ENCODE measurements at places on chromosomes 12 and 14.

GRCh38 chr12:62438098-62438692 is 28.4 kb upstream of the MON2 start:
- DNase-seq, result peak; percentile 69

DNA sequence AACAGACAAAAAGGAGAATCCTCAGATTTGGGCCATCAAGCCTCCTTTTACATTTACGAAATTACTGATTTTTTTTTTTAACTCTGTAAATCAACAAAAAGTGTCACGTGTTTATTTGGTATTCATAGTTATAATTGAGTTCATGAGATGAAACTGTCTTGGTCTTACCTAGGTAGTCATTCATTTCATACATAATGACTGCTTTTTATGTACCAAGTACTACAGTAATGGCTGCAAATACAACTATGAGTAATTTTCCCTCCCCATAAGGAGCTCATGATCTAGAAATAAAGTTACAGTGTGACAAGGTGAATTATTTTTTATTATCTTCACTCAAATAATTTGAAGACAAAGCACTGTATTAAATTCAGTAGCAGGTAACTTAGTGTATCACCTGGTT is 6.4 kb upstream of the TBK1 start:
- DNase-seq, result no peak

DNA sequence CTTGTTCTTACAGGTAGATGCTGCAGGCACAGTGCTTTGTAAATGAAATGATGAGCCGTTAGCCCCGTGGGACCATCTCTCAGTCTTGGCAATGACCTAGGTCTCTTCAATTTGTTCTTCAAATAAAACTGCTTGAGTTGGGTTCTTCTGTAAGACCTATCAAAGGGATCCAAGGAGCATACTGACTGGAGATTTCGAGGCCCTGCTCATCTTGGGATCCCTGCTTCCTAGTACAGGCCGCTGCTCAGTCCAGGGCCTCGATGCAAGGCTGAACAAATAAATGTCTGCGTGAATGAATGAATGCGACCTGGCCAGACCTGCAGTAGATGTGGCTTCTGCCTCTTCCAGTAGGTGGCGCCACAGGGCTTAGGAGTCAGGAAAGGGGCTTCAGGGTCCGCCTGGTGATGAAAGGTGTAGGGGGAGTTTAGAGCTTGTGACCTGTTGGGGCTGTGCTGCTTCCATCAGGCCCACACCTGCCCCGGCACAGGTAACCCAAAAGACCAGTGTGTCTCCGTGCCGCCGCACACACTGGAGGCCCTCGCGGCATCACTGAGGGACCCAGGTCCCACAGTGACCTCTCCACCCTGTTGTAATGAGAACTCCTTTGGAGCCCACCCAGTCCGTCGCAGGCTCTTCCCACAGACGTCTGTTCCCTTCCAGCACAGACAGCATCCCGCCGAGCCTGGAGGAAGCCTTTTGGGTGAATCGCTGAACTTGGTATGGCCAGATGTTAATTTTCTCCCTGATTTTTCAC is 4.4 kb downstream of the CACNA1C start:
- DNase-seq, result peak; percentile 59

GRCh38 chr12:53751336-53752191 is at the start of gene CISTR:
TSS of gene CISTR (minus strand) at chr12:53751979.
- DNase-seq, result no peak

DNA sequence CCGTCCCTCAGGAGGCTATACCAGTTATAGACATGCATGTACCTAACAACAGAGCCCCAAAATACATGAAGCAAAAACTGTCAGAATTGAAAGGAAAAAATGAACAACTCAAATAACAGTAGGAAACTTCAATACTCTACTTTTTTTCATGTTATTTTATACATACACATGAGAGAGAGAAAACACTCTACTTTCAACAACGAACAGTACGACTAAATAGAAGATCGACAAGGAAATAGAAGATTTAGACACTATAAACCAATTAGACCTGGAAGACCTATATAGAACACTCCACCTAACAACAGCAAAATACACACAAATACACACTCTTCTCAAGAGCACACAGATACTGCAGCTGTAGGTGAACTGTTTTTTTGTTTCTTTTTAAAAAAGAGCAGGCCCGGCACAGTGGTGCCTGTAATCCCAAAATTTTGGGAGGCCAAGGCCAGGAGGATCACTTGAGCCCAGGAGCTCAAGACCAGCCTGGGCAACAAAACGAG is 34.7 kb upstream of the PNMA1 start:
- no peak for DNase-seq

DNA sequence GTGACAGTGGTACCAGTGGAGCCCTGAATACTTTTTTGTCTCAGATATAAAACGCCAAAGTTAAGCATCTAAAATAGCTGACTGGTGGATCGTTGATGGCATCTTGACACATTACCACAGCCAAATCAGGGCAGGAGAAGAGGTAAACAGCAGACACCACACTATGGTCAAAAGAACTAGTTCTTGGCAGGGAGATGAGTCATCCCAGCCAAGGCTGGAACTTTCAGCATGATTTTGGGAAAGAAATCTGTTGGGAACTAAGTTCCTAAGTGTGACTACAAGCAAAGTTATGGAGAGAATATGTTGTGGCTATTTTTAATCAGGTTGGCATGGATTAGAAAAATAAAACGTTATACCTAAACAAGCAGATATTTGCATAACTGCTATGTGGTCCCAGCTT is 36.9 kb downstream of the LGR5 start:
- DNase-seq, result no peak

Data from activated CD4-positive, alpha-beta T cell treated with anti-CD3 and anti-CD28 coated beads, Interleukin-2, amount 10 ng/mL, durations not matched to agents 7 days and 5 days (primary cell).